ENCODE measurements at places on chromosomes 5 and 9.

- DNase-seq: no peak
Measured at GRCh38 chr5:178201927-178202235, 2.5 kb upstream of the HNRNPAB start.

- no peak for DNase-seq
Measured at GRCh38 chr9:128421482-128421996, 882 bp downstream of the CERCAM start.

- no peak for DNase-seq
Measured at GRCh38 chr9:23829580-23830475, 3.8 kb upstream of the ELAVL2 start.

DNA sequence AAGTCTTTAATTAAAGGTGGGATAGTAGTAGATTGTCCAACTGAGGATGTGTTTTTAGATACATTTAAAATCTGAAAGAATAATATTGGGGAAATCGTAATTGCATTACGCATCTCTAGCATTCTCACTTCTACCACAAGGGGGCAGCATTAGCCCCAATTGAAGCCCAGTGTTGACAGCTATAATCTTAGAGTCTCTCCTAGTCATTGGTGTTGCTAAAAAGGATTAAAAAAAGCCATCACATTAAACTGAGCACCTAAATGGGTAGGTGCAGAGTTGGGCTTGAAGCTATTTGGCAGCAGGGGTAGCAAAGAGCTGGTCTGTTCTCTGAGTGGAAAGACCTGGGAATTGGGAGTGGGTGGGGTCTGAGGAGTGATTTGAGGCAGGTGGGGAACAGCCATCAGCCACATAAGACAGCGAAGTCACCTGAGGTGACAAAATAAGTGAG lies 177.2 kb downstream of the OSTF1 start:
- no peak for DNase-seq

- DNase-seq: no peak
Measured at GRCh38 chr9:127960410-127961154, 20.2 kb downstream of the EEIG1 start.

DNA sequence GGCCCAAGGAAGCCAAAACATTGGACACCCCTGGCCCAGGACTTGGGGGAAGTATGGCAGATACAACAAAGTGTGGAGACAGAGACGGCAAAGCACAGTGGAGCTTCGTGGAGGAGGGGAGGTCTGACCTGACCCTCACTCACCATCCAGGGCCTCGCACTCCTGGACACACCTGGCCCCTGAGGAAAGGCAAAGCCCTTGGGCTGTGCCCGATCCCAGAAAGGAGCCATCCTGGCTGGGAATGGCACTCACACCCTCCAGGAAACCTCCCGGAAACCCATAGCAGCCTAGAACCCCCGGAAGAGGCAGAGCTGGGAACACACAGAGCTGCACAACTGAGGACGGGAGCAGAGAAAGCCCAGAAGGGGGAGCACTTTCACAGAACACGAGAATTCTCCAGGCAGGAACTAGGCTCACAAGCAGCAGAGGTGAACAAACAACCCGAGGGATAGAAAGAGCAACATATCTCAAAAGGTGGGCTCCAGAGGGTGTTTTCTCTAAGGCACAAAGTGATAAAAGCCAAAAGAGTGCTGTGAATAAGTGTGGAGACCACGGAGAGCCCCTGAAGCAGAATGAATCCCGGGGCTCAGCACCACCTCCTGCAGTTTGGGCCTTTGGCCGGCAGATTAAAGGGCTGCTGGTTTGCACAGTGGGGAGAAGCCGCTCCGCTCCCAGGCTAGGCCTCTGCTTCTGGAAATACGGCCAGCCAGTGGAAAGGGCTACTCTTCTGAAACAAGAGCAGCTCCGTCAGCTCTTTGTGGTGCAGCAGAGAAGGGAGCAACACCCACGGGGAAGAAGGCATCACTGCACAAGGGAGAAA lies 108.2 kb downstream of the UBE2R2 start:
- DNase-seq: no peak

- no peak for DNase-seq
Measured at GRCh38 chr9:123483191-123483803, 127.3 kb downstream of the CRB2 start.
